ENCODE measurements at places on chromosomes 16 and 17.

GRCh38 chr16:76343769-76344168 lies 66.6 kb downstream of the CNTNAP4 start:
- DNase-seq, result no peak

DNA sequence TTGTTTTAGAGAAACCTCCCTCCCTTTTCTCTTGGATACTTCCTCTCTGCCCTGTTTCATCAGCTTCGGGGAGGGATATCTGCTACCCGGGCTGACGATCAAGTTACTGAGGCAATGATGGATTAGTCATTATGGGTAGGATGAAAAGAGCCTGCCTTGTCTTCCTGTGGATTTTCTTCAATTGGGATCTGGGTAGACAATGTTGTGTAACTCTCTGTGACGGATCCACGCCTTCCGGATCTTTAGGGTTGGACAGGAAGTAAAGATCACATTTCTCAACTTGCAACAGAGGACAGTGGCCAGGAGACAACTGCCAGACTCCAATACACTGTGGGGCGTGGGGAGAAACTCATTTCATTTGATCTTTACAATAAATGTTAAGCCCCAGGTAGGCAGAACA lies 11.3 kb upstream of the CHST6 start:
- DNase-seq, result no peak

DNA sequence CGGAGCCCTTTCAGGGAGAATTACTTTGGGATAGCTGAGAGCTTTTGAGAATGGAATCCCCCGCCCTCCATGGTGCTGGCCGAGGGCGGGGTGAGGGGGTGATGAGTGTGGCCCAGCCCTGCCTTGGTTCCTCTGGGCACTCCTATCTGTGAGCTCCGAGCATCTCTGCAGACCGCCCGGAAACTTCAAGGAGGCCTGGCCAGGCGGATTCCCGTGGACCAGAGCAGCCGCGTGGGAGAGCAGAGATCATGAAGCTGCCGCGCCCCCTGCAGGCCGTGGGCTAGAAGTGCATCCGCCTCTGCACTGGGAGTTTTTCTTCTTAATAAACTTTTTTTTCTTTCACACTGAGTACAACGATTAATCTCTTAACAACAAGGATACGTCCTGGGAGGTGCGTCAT lies 392.9 kb upstream of the EEF2KMT start:
- no peak for DNase-seq

GRCh38 chr16:26983426-26983825 lies 83.3 kb upstream of the C16orf82 start:
- no peak for DNase-seq

DNA sequence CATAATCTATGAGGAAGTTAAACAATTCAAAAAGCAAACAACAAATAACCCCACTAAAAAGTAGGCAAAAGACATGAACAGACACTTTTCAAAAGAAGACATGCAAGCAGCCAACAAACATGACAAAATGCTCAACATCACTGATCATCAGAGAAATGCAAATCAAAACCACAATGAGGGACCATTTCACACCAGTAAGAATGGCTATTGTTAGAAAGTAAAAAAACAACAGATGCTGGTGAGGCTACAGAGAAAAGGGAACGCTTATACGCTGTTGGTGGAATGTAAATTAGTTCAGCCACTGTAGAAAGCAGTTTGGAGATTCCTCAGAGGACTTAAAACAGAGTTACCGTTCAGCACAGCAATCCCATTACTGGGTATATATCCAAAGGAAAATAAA lies 24.4 kb downstream of the TNFRSF13B start:
- DNase-seq, result no peak

DNA sequence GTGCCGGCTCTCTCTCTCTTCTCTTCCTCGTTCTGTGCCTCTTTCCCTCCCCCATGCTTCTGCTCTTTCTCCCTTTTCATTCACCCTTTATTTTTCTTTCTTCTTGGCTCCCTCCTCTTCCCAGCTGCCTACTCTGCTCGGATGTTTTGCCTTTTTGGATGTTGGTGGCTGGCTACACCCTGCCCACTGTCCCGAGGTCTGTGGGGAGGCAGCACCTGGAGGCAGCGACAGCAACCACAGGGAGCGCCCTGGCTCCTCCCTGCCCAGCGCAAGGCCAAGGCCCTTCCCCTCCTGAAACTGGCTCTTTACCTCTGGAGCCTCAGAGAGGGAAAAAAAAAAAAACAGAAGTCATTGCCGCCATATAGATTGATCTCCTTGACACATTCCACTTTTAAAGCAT lies 20.0 kb downstream of the CLUAP1 start:
- DNase-seq, result no peak

- no peak for DNase-seq
These were observed 33.2 kb downstream of the VPS35L start for GRCh38 chr16:19588661-19589060.

GRCh38 chr17:19296786-19297778 lies 59.9 kb downstream of the EPN2 start:
- DNase-seq, result no peak

GRCh38 chr16:84881702-84882521 lies 62.1 kb downstream of the CRISPLD2 start:
- no peak for DNase-seq

GRCh38 chr17:57045868-57046704 lies 39.0 kb upstream of the AKAP1 start:
- DNase-seq, result no peak

- no peak for DNase-seq
These were observed 9.4 kb upstream of the HEATR6 start for GRCh38 chr17:60087882-60088669.
